ENCODE measurements at places on chromosomes 13 and 19.

- no peak for DNase-seq
These were observed 2.0 kb downstream of the LHB start for GRCh38 chr19:49014870-49015255.

DNA sequence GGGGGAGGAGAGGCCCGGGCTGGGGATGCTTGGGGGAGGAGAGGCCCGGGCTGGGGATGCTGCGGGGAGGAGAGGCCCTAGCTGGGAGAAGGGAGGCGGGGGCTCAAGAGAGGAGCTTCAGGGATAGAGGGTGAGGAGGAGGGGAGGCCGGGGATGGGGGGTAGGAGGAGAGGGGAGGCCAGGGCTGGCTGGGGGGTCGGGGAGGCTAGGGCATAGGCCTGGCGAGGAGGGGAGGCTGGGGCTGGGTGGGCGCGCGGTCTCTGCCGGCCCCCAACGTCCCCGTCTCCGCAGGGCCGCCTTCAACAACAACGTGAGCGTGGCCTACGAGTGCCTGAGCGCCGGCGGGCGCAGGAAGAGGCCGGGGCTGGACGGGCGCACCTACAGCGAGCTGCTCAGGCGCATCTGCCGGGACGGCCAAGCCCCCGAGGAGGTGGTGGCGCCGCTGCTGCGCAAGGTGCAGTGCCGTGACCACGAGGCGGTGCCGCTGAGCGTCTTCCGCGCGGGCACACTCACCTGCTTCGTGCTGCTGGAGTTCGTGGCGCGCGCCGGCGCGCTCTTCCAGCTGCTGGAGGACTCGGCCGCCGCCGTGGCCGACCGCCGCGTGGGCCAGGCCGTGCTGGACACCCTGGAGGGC lies 11.4 kb downstream of the TPGS1 start:
- no peak for DNase-seq

GRCh38 chr19:46529622-46530451 lies 34.2 kb upstream of the PNMA8B start:
- peak; percentile 52 for DNase-seq

GRCh38 chr19:18777301-18778075 lies 13.6 kb downstream of the COMP start:
- DNase-seq = no peak

DNA sequence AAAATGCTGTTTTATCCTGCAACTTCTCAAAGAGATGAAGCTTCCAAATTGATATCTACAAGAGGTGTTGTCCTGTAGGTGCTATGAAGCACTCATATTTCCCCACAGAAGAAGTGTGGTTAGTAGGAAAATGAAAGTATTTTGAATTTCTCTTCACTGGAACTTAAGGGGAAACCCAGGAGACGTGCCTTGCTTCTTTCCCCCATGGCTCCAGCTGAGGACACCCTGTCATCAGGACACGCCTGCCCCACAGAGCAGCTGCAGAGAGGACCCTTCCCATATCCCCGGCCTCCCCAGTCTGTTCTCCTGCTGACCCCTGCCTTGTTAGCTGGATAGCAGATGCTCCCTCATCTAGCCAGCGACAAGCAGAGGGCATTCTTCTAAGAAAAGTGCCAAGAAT lies 371.3 kb downstream of the COG6 start:
- no peak for DNase-seq

GRCh38 chr13:20230913-20231838 lies 943 bp downstream of the GJB6 start:
- DNase-seq = no peak

DNA sequence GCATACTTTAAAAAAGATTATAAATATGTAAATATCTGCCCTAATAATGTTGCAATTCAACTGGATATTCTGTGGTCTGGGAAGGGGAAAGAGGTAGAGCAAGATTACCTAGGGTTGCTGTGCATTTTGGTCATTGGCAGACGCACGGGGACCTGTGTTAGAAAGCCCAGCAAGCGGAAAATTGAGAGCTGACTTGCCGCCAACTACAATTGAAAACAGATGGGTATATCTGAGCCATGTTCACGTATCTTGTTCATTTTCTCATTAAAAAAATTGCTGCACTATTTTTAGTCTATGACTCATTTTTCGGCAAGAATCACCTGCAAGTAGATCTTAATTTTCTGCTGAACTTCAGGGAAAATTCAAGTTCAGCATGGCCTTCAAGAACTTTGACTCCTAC lies 308.5 kb upstream of the TMTC4 start:
- DNase-seq = no peak

DNA sequence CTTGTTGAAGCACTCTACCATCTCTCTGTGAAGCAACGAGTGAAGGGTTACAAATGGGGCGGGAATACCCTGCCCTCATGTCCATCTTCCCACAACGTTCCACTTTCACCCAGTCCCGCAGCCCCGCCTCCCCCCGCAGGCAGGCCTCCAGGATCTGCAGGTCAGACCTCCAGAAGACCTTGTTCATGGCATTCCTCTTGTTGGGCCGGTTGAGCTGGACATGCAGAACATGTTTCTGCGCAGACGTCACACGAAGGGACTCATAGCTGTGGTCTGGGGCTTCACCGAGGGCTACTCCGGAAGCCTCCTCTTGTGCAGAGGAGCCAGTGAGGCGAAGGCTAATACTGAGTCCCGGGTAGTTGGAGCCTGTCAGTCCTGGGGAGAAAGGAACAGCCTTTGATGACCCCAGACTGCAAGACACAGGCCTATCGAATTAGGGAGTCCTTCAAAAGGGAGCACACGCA lies 420 bp downstream of the ECH1 start:
- peak; percentile 97 for DNase-seq

DNA sequence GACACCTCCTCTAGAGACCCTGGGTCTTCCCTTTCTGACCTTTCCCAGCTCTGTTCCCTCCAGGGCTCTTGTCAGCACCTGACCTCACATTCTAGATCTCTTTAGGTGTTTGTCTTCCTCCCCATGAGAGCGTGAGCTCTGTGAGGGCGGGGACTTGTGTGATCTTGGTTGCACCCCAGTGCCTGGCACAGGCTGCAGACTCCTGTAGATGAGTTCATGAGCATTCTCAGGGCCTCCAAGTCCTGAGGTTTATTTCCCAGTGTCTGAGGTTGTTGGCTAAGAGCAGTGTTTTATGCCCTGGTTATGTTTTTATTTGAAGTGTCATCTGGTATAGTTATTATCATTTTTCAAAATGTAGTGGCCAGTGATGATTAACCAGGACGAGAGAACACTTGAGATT lies 596 bp downstream of the CEACAM4 start:
- no peak for DNase-seq

DNA sequence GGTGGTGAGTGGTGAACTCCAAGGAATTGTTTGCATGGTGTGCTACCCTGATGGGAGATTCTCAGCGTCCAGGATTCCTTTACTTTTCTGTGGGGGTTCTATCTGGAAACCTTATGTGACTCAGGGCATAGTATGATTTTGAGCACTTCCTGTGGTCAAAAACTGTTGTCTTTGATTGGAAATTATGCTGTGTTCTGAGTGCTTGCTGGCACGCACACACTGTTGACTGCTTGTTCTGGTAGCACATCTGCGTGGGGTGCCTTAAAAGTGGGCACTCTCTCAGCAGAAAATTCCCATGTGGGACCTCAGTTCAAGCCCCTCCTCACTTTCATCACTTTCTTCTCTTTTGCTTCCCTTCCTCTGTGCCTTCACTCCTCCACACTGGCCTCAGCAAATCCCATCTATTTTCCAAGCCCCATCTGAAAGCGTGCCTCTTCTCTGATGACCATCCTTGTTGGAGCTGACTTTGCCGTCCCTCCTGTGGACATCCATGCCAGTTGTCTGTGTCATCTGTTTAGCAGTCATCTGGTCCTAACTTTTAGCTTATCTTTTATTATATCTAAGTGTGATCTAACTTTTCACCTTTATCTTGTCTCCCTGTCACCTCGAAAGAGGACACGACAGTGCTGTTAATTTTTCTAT lies 56.4 kb upstream of the NPAS1 start:
- peak; percentile 91 for DNase-seq

DNA sequence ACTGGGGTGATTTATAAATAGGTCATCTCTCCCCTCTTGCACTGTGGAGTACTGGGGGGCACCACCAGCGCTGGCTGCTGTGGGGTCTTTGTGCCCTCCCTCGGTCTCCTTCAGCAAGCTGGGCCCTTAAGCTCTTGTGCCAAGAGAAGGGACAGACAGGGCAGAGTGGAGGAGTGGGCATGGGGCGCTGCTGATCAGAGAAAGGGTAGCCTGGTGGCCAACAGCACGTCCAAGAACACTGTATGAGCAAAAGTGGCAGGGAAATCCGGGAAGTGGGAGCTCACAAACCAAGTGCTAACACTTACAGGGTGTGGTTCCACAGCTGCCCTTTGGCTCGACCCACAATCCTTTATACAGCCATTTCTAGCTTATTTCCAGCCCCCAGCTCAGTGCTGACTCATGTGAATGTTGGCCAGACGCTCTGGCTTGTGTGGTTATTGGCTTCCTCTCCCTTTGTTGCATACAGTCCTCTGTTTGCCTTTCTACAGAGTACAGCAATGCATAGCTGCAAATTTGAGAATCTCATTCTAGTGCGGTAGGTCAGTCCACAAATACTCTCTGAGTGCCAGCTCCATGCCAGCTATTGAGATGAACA lies 298.8 kb downstream of the SHISA2 start:
- no peak for DNase-seq

- DNase-seq = no peak
These were observed 749 bp upstream of the SHANK1 start for GRCh38 chr19:50720181-50720920.

- no peak for DNase-seq
These were observed 12.5 kb downstream of the GNA11 start for GRCh38 chr19:3106509-3107141.

GRCh38 chr19:39915848-39916215 lies 18.6 kb downstream of the FCGBP start:
- no peak for DNase-seq

DNA sequence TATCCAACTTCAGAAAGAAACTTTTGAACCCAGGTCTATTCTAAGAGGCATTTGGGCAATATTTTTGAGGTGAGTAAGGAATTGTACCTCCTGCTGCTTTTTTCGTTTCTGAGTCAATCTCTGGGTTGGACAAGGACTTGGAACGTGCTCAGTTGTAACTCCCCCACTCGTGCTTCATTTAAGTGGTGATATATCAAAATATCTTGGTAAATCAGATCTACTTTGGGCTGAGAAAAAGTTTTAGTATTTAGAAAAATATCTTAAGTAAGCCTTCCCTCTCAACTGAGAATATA lies 728.9 kb downstream of the EFNB2 start:
- no peak for DNase-seq

GRCh38 chr13:27004326-27004725 lies 167.3 kb downstream of the USP12 start:
- DNase-seq = no peak

DNA sequence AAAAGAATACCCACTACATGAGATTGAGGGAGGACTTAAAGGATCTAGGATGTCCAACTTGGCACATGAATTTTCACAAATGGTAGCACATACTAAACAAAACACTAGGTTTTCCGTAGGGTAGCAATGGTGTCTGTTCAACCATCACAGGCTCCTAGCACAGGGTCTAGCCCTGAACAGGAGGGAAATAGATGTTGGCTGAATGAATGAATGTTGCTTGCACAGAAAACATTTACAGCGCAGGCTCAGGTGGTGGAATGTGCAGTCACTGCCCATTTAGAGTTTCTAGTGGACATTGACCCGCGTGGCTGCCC lies 1.9 kb upstream of the MYCBP2 start:
- DNase-seq = no peak

DNA sequence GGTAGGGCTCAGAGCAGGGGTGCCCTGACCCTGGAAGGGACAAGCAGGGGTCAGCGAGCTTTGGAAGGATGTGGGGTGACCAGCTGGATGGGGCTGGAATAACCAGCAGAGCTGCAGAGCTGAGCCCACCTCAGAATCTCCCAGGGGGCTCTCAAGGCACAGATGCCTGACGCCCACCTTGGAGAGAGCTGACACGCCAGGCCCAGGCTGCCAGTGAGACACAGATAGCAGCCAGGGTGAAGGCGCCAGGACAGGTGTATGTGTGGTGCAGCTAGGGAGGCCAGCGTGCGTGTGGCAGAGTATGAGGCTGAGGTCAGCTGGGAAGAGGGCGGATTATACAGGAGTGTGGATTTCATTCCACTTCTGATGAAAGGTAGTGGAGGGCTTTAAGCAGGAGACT lies 8.9 kb downstream of the AP1M1 start:
- DNase-seq = no peak

DNA sequence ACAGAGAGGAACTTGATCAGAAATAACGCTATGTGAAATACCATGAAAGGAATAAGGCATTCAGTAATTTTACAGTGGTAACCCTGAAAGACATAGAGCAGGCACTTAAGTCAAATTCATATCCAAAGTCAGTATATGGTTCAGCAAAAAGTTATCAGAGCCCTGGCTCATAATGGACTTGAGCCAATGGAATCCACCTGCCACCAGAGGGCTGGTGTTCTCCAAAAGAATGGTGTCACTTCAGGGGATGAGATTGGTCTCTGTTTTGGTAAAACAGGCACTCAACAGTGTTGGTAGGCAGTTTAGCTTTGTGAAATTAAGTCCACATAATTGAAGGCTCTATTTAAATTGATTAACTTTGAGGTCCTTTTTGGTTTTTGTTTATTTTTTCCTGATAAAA lies 93.9 kb downstream of the LIG4 start:
- DNase-seq = no peak

DNA sequence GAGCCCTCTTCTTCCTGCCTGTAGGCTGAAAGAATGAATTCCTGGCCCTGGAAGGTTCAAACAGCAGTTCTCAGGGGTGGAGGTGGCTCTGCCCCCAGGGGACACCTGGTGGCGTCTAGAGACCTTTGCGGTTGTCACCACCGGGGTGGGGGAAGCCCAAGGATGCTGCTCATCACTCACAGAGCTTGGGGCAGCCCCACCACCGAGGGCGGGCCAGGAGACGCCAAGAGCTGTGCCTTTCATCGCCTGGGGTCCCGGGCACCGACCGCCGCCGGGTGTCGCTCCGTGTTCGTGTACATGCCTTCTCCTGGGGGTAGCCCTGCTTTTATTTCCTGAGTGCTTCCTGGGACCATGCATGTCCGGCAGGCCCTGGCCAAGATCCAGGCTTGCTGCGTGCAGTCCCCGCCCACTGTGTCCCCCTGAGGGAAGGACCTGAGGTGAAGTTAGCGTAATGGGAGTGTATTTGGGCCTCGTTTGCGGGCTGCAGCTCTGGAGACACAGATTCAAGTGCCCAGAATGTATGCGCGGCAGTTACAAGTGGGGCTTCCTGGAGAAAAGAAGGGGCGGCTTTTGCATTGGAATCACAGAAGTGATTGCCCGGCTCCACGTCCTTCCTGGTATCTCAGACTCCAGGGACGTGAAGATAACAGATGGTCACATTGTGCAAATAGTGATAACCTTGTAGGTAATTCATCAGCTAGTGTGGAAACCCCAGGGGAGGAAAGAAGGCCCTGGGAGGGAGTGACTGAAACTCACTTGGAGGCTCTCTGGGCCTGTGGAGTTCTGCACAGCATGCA lies 7.8 kb downstream of the DOT1L start:
- no peak for DNase-seq

GRCh38 chr19:49858088-49858985 lies 7.4 kb downstream of the PTOV1 start:
- no peak for DNase-seq

GRCh38 chr13:67101730-67102467 lies 128.2 kb downstream of the PCDH9 start:
- DNase-seq = peak; percentile 52

- no peak for DNase-seq
These were observed 134.6 kb upstream of the ARGLU1 start for GRCh38 chr13:106702505-106702904.

All from HCEC 1CT (cell line).